Iris pigment epithelial cell (primary cell): ENCODE measurements at places on chromosomes 5 and 9.

DNA sequence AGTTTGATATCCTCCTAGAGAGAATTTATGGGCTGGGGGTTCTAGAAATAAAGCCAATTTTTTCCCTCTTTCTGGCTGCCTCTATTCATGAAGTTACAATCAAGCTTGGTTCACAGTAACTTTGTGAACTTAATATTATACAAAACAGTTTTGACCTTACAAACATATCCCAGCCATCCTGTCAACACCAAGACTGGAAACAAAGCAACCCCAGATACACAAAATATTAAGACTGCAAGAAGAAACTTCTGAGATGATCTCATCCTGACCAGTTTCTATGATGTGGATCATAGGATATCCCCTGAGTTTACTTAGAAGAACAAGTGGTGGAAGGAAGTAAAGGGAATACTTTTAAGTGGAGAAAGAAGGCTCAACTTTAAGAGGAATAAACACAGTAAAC, 28.3 kb upstream of the CER1 start:
- DNase-seq, result peak; percentile 1

GRCh38 chr5:164302533-164303235, 797.3 kb downstream of the MAT2B start:
- peak; percentile 65 for DNase-seq

- DNase-seq, result peak; percentile 33
Measured at GRCh38 chr5:60668686-60669304, 31.2 kb downstream of the DEPDC1B start.

- DNase-seq, result no peak
Measured at GRCh38 chr5:168683247-168683926, 104.2 kb upstream of the PANK3 start.

DNA sequence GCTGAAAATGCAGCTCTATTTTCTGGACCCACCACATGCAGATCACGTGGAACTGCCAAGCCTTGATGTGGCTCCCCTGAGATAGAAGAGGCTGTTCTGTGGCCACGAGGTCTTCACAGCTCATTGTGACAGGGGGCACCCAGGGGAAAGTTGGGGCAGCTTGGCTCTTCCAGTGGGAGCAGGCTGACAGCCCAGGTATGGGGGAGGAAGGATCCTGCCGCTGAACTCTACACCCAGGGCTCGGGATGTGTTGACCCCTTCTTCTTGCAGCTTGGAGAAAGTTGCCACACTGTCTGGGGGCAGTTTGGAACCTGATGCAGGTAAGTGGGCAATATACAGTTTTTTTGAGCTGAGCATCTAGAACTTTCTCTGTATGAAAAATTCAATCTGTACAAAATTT, 133.6 kb upstream of the PITX1 start:
- no peak for DNase-seq

DNA sequence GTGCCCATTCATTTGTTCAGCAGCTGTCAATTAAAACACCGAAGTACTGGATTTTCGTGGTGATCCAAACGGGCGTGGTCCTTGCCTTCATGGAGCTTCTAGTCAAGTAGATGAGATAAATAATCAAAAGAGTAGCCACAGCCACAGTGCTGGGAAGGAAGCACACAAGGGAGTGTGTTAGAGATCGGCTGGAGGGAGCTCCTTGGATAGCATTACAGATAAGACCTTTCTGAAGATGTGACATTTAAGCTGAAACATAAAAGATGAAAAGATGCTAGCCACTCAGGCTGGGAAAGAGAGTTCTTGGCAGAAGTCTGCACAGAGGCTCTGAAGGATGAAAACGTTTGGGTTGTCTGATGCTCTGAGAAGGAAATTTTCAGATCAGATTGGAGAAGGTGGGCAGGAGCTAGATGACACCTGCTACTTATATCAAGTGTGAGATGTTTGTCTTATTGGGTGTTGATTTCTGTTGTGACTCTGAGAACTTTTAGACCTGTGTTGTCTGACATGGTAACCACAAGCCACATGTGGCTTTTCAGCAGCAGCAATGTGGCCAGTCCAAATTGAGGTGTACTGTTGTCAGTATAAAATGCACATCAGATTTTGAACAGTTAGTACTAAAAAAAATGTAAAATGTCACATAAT, 123.9 kb downstream of the TLE4 start:
- no peak for DNase-seq

GRCh38 chr9:108953983-108954574, 19.9 kb downstream of the ABITRAM start:
- DNase-seq, result peak; percentile 68

DNA sequence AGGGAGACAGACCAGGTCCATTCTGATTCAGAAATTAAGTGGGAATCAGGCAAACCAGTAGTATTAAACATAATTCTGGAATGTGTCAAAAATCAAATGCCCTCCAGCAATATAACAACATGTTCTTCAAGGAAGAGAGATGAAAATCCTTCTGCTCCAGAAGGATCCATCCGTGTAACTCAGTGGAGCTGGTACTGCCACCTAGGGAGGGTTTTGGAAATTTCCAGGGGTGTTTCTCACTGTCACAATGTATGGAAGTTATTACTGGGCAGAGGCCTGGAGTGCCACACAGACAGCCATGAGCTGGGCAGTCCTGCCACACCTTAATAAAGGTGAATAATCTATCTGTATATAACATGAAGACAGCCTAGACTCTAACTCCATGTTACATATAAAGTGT, 87.5 kb downstream of the TTLL11 start:
- no peak for DNase-seq

DNA sequence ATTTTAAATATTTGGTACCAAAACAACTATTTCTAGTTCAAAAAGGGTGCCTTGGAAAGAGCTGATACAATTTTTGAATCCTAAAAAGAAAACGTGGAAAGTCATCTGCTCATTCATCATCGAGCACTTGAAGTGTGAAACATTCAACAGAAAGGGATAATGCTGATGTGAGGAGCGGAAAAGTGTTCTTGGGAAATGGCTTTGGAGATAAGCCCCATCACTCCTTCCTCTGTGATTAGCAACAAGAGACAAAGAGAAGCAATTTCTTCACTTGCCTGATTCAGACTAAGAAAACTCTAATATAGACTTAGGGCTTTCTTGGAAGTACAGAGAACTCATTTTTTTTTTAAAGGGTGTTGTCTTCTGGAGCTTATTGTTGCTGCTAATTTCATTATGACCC, 74.9 kb downstream of the C9orf152 start:
- no peak for DNase-seq

- peak; percentile 85 for DNase-seq
Measured at GRCh38 chr5:37776826-37777225, 63.0 kb downstream of the GDNF start.

GRCh38 chr5:145499483-145499882, 335.7 kb downstream of the PRELID2 start:
- peak; percentile 74 for DNase-seq

DNA sequence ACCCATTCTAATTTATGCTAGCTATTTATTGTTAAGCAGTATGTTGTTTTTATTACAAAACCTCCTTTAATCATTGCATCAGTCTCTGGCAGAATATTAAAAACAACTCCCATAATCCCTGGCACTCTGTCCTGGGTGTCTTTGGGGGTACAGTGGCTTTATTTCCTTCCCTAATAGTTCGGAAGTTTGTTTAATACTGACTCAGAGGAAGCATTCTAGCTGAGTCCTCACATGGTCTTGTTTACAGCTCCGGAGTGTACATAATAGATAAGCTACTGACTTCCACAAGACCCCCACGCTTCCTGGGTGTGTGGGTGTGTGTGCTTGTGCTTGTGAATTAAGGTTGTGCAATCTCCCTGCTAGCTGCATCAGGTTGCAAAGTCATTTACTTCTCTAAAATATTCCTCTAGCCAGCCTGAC, 149.8 kb upstream of the CDKN2B start:
- peak; percentile 99 for DNase-seq

GRCh38 chr9:74321396-74321795, 175.7 kb upstream of the RORB start:
- DNase-seq, result no peak

DNA sequence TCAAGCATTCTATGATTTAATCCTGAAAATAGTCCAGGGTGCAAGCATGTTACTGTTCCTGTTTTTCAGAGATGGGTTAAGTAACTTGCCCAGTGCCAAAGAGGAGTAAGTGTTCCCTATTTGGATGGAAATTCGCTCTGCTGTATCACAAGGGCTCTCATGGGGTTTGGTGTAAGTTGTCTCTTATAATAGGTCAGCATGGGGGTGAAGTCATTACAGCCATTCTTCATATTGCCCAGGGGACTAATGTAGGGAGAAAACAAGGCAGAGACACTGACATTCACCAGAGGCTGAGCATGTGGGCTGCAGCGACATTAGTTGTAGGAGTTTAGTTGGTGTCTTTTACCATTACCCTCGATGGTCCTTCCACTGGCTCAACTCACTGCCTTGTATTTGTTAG, 142.1 kb upstream of the GLRA1 start:
- DNase-seq, result no peak

- DNase-seq, result no peak
Measured at GRCh38 chr5:125775896-125776295, 647.3 kb upstream of the GRAMD2B start.

- no peak for DNase-seq
Measured at GRCh38 chr9:19947996-19948395, 159.2 kb upstream of the SLC24A2 start.

DNA sequence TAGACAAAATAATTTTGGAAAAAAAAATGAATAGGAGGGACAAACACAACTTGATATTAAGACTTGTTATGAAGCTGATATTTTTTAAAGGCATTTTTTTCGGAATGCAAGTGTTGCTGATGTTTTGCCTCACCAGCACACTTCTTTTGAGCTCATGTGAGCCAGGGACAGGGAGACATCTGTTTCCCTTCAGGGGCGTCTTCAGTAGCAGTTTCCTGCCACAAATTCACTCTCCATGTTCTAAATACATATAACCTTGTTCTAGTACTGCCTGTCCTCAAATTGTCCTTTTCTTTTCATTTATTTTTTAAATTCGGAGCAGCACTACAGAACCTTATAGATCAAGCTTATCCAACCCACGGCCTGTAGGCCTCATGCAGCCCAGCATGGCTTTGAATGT, 316.0 kb upstream of the PAPPA start:
- no peak for DNase-seq

DNA sequence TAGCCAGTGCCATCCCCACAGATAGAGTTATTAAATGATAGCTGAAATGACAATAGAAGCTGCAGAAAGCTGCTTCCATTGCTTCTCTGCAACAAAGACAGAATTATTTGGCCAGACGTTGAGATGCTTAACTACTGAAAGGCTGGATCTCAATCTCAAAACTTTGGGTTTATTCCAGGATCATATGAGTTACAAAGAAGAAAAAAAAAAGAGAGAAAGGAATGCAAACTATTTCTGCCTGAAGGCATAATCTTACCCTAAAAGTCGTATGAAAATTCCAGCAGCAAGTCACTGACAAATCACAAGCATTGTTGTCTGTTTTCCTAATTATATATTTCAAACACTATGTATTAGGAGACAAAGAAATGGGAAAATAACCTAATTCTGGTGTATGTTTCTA, 12.8 kb upstream of the TYRP1 start:
- peak; percentile 73 for DNase-seq

DNA sequence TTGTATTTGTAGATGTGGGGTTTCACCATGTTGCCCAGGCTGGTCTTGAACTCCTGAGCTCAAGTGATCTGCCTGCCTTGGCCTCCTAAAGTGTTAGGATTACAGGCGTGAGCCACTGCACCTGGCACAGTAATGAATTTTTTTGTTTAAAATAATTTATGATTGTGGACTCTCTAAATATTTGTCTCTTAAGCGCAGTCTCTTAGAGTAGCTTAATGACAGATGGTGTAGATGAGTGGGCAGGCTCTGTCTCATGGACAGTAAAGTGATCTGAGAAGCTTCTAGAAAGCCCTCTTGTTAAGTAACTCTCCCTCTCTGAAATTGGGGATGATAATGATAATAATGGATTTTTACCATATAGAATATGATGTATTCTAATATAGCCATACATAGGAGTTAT, 47.5 kb upstream of the KIAA1958 start:
- no peak for DNase-seq

DNA sequence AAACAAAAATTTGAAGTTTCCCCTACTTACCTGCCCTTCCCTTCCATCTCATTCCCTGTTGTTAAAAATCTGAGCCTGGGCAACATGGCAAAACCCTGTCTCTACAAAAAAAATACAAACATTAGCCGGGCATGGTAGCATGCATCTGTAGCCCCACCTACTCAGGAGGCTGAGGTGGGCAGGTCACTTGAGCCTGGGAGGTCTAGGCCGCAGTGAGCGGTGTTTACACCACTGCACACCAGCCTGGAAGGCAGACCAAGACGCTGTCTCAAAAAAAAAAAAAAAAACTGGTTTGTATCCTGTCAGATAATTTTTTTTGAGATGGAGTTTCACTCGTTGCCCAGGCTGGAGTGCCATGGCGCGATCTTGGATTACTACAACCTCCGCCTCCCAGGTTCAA, 16.3 kb upstream of the REEP5 start:
- no peak for DNase-seq

GRCh38 chr5:106675687-106676086, 995.0 kb downstream of the EFNA5 start:
- DNase-seq, result peak; percentile 5

DNA sequence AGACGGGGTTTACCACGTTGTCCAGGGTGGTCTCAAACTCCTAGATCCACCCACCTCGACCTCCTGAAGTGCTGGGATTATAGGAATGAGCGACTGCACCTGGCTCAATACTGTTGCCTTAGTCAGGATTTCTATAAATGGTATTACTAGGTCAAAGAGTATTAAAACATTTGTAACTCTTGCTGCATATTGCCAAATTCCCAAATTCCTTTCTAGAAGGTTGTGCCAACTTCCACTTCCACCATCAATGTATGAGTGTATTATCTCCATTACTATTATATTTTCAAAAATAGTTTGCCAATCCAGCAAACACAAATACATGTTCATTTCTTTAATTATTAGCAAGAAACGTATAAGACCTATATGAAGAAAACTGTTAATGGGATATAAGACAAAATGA, 10.6 kb downstream of the PTGR1 start:
- no peak for DNase-seq

GRCh38 chr9:21994556-21995005, at the start of gene CDKN2B-AS1:
CDKN2B-AS1 (plus strand) TSS chr9:21994791.
- peak; percentile 78 for DNase-seq

GRCh38 chr5:25091921-25092320, 447.1 kb upstream of the CDH10 start:
- peak; percentile 16 for DNase-seq

DNA sequence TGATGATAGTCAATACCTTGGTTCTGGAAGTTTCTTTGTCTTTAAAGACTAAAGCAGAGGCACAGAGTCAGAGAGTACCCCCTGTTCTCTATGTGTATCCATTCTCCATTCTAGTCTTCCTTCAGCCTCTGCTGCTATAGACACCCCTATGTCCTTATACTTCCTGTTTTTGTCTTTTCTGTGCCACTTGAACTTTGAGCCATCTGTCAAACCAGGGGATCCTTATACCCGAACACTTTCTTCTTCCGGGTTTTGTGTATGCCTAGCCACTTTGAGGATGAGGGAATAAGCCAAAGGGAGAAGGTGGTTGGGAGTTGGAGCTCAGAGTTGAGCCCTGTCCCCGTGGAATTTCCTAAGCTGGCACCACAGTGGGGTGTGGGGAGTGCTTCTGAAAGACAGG, 61.1 kb upstream of the IL6ST start:
- DNase-seq, result no peak

DNA sequence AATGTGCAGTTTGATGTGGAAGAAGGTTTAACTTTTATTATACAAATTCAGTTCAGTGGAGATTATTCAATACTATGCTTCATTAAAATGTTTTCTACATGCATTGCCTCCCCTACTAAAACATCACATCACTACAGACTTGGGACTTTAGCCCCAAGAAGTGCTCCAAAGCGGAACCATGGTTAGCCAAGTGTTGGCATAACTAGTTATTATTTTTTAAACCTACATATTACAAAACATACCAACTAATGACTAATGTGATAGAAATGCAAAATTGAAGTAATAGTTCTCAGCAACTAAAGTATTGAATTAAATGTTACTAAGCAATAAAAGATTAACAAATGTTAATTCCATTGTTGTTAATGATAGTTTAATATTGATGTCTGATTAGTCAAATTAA, 74.5 kb downstream of the XRCC4 start:
- peak; percentile 20 for DNase-seq
